ENCODE measurements at places on chromosomes 13 and 19. TPM values are rescaled to one million over a fixed set of nuclear protein-coding genes. Genes with fewer than 3 reads are reported as not detected.

SHANK1 gene
- total RNA-seq = 0.17 TPM

NXNL1 gene
- not detected for total RNA-seq

CERS4 gene
- 3.8 TPM for total RNA-seq

CGB3 gene
- total RNA-seq = not detected

GJB6 gene
- not detected for total RNA-seq

METTL21C gene
- total RNA-seq = not detected

IRGC gene
- total RNA-seq = not detected

LILRA2 gene
- total RNA-seq = not detected

ATXN8OS gene
- not detected for total RNA-seq

KIR3DL1 gene
- total RNA-seq = not detected

ARRDC5 gene
- not detected for total RNA-seq

ZNF835 gene
- not detected for total RNA-seq

TRIM28 gene
- total RNA-seq = 664 TPM

PDE4C gene
- not detected for total RNA-seq

CYP2F1 gene
- not detected for total RNA-seq

PEG3 gene
- total RNA-seq = not detected

AMH gene
- total RNA-seq = 22.3 TPM

CYP4F11 gene
- 5.6 TPM for total RNA-seq

ERCC1 gene
- 148 TPM for total RNA-seq

TMEM150B gene
- not detected for total RNA-seq

TTC9B gene
- 0.34 TPM for total RNA-seq

LCP1 gene
- total RNA-seq = 0.22 TPM

CDX2 gene
- total RNA-seq = 0.56 TPM

ZC3H13 gene
- 18.3 TPM for total RNA-seq

ZNF667 gene
- not detected for total RNA-seq

ZNF160 gene
- 9.0 TPM for total RNA-seq

NLRP5 gene
- not detected for total RNA-seq

ADGRE2 gene
- 0.59 TPM for total RNA-seq

RAB3D gene
- total RNA-seq = 3.2 TPM

SIGLEC14 gene
- total RNA-seq = not detected

ZNF616 gene
- 1.2 TPM for total RNA-seq

GJB2 gene
- 0.53 TPM for total RNA-seq

FFAR3 gene
- not detected for total RNA-seq

THAP8 gene
- 5.9 TPM for total RNA-seq

RASAL3 gene
- not detected for total RNA-seq

PALM3 gene
- 1.4 TPM for total RNA-seq

PDCD5 gene
- 402 TPM for total RNA-seq

LRCH1 gene
- 10.4 TPM for total RNA-seq

ALDH16A1 gene
- total RNA-seq = 26.1 TPM
